Calu3 (cell line): ENCODE measurements at places on chromosomes 2 and 18. TPM values are rescaled to one million over a fixed set of nuclear protein-coding genes. Genes with fewer than 3 reads are reported as not detected.
A peak's percentile ranks its signal among the peaks of the same experiment; 100 is the strongest.

Gene NGEF
- total RNA-seq: 1.3 and 1.7 TPM in 2 replicates

Gene MSGN1
- total RNA-seq: not detected in 2 replicates

Gene MYCN
- 5.5 and 8.7 TPM in 2 replicates for total RNA-seq

Gene GPATCH11
- total RNA-seq: 5.4 and 5.8 TPM in 2 replicates

Gene PCARE
- total RNA-seq: not detected in 2 replicates

Gene FAM228A
- not detected in 2 replicates for total RNA-seq

DNA sequence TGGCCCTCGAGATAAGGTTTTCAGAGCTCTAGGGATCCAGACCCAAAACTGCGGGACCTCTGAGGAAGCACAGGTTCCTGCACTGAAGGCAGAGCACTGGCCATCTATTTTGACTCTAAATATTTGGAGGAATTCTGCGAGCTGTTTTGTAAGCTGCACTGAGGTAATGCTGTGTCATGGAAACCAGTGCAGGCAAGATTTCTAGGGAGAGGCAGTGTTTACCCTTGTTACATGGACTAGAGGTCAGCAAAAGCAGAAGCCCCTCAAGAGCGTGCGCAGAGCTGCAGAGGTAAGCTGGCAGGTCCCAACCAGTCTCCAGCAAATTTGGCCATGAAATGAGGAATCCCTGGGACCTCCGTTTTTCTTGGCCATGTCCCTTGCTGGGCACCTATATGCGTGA lies 137.3 kb downstream of the RNF152 start:
- H3K4me1 ChIP-seq: no peaks in the 10 kb centered on the region
- no peak overlapping the region for H3K4me3 ChIP-seq
- H3K27ac ChIP-seq: no peak overlapping the region

DNA sequence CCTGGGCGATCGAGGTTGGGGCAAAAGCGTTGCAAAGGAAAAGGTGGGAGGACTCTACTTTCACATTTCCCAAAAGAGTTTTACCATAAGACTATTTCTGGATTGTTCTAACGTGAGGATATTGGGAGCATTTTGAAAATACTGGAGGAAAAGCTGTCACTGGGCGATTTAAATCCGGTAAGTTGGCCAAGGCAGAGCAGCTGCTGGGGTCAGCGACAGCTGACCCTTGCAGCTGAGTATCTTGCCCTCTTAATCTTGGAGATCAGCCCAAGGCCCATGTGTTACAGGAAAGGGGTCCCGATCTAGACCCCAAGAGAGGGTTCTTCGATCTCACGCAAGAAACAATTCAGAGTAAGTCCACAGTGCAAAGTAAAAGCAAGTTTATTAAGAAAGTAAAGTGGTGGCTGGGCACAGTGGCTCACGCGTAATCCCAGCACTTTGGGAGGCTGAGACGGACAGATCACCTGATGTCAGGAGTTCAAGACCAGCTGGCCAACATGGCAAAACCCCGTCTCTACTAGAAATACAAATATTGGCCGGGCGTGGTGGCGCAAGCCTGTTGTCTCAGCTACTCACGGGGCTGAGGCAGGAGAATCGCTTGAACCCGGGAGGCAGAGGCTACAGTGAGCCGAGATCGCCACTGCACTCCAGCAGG lies 964 bp upstream of the ST3GAL5 start:
- peak overlapping the region; percentile 88 for H3K4me3 ChIP-seq
- peaks cover 18% of the 10 kb centered on the region for H3K36me3 ChIP-seq
- peaks cover 61% of the 10 kb centered on the region for H3K27me3 ChIP-seq
- H3K4me1 ChIP-seq: peaks cover 18% of the 10 kb centered on the region
- H3K27ac ChIP-seq: peak overlapping the region; percentile 39

DNA sequence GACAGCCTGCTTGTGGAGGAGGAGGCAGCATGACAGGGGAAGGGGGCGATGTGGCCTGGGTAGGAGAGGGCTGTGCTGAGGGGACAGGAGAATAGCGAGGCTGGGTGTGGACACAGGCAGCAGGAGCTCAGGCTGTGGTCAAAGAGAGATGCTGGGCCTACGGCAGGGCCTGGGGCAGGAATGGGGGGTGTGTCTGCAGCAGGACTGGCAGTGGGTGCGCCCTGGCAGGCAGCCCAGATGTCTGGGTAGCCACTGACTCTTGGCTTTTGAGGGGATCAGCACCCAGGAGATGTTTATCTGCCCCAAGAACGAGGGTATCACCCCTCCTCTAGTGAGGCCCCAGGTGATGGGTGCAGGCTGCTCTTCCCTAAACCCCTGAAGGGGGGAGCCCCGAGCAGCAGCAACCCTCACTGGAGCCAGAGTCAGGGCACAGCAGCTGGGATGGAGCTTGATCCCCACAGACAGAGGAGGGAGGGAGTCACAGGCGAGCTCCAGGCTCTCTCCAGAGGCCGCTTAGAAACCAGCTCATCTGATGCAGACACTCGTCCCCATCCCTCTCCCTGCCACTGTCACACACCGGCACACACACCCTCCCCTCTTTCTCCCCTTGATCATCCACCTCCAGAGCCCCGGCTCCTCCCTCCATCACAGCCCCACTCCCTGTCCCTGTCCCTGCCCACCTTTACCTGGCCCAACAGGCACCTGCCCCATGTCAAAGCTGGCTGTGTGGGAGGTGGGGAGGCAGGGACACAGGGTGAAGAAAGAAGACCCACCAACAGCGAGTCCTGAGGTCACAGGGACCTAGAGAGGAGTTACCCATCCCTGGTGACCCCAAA lies 29.8 kb upstream of the TNS1 start:
- peaks cover 28% of the 10 kb centered on the region for H3K27me3 ChIP-seq
- no peak overlapping the region for H3K4me3 ChIP-seq
- no peaks in the 10 kb centered on the region for H3K4me1 ChIP-seq
- peak; percentile 57 for DNase-seq
- no peak overlapping the region for H3K27ac ChIP-seq
- H3K36me3 ChIP-seq: no peaks in the 10 kb centered on the region

GRCh38 chr2:64919261-64919660 lies 69.9 kb upstream of the SLC1A4 start:
- no peak overlapping the region for H3K27ac ChIP-seq
- no peaks in the 10 kb centered on the region for H3K4me1 ChIP-seq
- no peak overlapping the region for H3K4me3 ChIP-seq
- DNase-seq: no peak
- no peaks in the 10 kb centered on the region for H3K27me3 ChIP-seq
- peaks cover 13% of the 10 kb centered on the region for H3K36me3 ChIP-seq

GRCh38 chr2:29164091-29164846 lies 49.1 kb downstream of the CLIP4 start:
- no peak for DNase-seq
- H3K4me1 ChIP-seq: peaks cover 31% of the 10 kb centered on the region
- no peak overlapping the region for H3K4me3 ChIP-seq
- no peaks in the 10 kb centered on the region for H3K27me3 ChIP-seq

- H3K4me3 ChIP-seq: no peak overlapping the region
- DNase-seq: no peak
- H3K27me3 ChIP-seq: peaks cover 57% of the 10 kb centered on the region
- H3K4me1 ChIP-seq: no peaks in the 10 kb centered on the region
These were observed 475 bp upstream of the TWIST2 start for GRCh38 chr2:238847419-238847801.

GRCh38 chr2:171260471-171261424 lies 100.1 kb upstream of the TLK1 start:
- peaks cover 27% of the 10 kb centered on the region for H3K4me1 ChIP-seq
- peak overlapping the region; percentile 2 for H3K4me3 ChIP-seq
- H3K27me3 ChIP-seq: no peaks in the 10 kb centered on the region
- peak; percentile 4 for DNase-seq

DNA sequence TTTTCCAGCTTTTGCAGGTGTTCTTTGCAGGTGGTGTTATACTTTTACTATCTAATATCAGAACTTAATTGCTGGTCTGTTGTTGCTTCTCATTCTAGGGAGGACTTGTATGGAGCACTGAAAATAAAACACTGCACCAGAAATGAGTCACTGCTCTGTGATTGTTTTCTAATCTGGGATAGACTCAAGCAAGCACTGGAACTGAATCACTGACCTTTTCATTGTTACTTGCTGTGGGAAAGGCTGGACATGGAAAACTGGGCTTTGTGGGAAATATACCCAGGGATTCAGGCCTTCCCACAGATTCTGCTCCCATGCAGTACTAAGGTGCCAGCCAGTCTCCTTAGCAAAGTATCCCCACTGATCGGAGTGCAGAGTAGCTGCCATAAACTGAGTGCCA lies 470.0 kb upstream of the GCFC2 start:
- H3K36me3 ChIP-seq: no peaks in the 10 kb centered on the region
- no peak for DNase-seq
- H3K27ac ChIP-seq: no peak overlapping the region

- H3K4me3 ChIP-seq: no peak overlapping the region
- no peak for DNase-seq
- H3K4me1 ChIP-seq: no peaks in the 10 kb centered on the region
These were observed 14.6 kb upstream of the CETN1 start for GRCh38 chr18:565562-566061.

- no peaks in the 10 kb centered on the region for H3K36me3 ChIP-seq
- no peak overlapping the region for H3K27ac ChIP-seq
- no peak overlapping the region for H3K4me3 ChIP-seq
- no peaks in the 10 kb centered on the region for H3K27me3 ChIP-seq
- DNase-seq: peak; percentile 60
- H3K4me1 ChIP-seq: no peaks in the 10 kb centered on the region
These were observed 96.9 kb upstream of the ZNF397 start for GRCh38 chr18:35143622-35144596.

DNA sequence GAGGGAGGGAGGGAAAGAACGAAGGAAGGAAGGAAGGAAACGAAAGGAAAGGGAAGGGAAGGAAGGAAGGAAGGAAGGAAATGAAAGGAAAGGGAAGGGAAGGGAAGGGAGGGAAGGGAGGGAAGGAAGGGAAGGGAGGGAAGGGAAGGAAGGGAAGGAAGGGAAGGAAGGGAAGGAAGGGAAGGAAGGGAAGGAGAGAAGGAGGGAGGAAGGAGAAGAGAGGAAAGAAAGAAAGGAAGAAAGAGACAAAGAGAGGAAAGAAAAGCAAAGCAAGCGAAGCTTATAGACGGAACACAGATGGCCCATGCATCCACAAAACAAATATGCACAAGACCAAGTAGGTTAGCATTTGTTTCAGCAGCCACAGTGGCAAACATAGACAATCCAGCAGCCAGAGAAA lies 20.4 kb upstream of the GALNT3 start:
- no peak overlapping the region for H3K4me3 ChIP-seq
- H3K36me3 ChIP-seq: no peaks in the 10 kb centered on the region
- no peak overlapping the region for H3K27ac ChIP-seq
- no peak for DNase-seq
- no peaks in the 10 kb centered on the region for H3K27me3 ChIP-seq

GRCh38 chr2:25160376-25160775 lies 8.0 kb downstream of the POMC start:
- H3K4me3 ChIP-seq: no peak overlapping the region
- no peak overlapping the region for H3K27ac ChIP-seq
- no peaks in the 10 kb centered on the region for H3K4me1 ChIP-seq
- no peaks in the 10 kb centered on the region for H3K36me3 ChIP-seq

DNA sequence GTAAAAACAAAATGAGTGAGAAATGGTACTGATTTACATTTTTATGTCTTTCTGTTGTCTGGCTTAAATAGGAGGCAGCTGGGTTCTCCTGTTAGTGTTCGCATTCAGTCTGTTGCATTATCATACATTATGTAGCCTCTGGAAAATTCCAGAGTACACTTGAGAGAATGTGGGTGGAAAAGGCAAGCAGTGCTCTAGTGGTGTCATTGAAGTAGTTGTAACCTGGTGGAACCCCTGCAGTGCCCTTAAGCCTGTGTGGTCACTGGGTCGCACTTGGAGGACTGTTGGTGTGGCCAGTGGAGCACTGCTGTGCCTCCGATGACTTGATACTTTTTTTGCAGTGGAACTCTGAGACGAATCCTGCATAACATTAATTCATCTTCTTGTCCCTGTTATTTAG lies 52.4 kb downstream of the USP14 start:
- H3K27me3 ChIP-seq: no peaks in the 10 kb centered on the region
- peaks cover 70% of the 10 kb centered on the region for H3K36me3 ChIP-seq
- no peak overlapping the region for H3K27ac ChIP-seq
- DNase-seq: no peak
- peaks cover under 1% of the 10 kb centered on the region for H3K4me1 ChIP-seq

DNA sequence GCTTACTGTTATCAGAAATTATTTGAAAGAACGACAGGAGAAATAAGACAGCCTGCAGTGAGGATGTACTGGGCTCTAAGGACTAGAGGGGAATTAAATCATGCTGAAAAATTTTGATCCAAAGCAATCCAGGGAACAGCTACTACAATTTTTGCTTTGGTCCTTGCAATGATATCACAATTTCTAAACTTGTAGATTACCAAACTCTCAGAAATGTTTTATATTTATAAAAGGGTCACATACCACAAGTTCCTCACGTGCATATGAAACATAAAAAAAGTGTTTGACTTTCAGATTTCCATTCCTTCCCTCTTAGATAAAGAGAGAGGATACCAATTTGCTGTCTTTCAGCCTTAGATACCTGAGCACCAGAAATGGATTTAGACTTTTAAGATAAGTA lies 261.2 kb downstream of the STK39 start:
- no peaks in the 10 kb centered on the region for H3K27me3 ChIP-seq
- H3K4me3 ChIP-seq: no peak overlapping the region
- DNase-seq: no peak
- no peak overlapping the region for H3K27ac ChIP-seq
- no peaks in the 10 kb centered on the region for H3K36me3 ChIP-seq
- no peaks in the 10 kb centered on the region for H3K4me1 ChIP-seq

- H3K36me3 ChIP-seq: no peaks in the 10 kb centered on the region
- H3K27ac ChIP-seq: no peak overlapping the region
- no peak overlapping the region for H3K4me3 ChIP-seq
These were observed 32.0 kb upstream of the LOXHD1 start for GRCh38 chr18:46688853-46689525.

DNA sequence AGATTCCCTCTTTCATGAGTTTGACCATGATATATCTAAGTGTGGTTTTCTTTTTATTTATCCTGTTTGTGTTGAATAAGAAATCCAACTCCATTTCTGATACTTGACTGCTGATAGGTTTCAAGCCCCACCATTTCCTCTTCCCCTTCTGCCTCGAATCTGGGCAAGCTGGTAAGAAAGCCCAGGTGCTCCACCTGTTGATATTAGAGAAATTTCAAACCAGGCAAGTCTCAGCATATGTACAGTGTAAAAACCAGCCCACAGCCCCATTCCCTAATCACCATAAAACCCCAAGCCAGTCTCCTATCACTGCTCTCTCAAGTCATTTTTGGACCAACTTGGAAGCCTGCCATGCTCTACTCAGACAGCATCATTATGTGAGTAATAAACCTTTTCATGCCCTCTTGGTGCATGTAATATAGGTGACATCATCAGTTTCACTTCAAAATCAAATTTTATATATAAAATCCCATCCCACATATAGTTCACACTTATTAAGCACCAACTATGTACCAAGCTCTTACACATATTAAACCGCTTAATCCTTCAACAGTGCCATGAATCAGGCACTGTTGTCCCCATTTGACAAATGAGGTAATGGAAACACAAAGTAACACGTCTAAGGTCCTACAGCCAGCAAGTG lies 46.6 kb downstream of the SMAD2 start:
- H3K4me1 ChIP-seq: peaks cover 52% of the 10 kb centered on the region
- DNase-seq: peak; percentile 40
- H3K4me3 ChIP-seq: peak overlapping the region; percentile 2
- peaks cover 11% of the 10 kb centered on the region for H3K36me3 ChIP-seq
- peak overlapping the region; percentile 88 for H3K27ac ChIP-seq
